Anterior cingulate cortex (tissue), 58 donors: ENCODE measurements at places on chromosomes 6 and 20.

DNA sequence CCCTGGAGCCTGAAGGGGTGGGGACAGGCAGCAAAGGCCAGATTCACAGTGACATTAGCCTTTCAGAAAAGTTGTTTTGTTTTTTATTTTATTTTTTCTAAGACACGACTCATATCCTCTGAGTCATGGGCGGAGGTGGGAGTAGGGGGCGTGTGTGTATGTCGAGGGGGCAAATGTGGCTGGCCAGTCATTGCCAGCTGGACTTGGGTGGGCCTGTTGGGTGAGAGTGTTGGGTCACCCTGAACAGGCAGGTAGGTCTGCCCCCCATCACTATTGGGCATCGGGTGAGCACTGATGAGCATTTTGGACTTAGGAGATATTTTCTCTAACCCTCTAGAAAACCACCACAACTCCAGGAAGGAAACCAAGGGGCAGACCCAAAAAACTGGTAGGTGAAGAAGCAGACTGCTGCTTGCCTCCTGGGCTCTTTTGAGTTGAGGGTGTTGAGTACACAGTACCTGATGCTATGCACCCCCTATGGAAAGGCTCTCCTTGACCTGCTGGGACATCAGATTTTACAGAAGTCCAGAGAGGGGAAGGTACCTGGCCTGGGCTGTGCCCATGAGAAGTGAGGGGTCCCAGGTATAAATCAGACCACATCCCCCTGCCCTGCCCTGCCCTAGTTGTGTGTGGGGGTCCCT, 5.6 kb downstream of the SMIM29 start:
- DNase-seq = no peak

GRCh38 chr20:62558779-62559178, 83.0 kb upstream of the GATA5 start:
- no peak for DNase-seq

GRCh38 chr6:105507811-105508210, 104.9 kb upstream of the PREP start:
- no peak for DNase-seq

GRCh38 chr6:137973201-137973600, 106.1 kb downstream of the TNFAIP3 start:
- DNase-seq = no peak

GRCh38 chr6:37491830-37492208, 7.9 kb downstream of the CCDC167 start:
- DNase-seq = no peak

DNA sequence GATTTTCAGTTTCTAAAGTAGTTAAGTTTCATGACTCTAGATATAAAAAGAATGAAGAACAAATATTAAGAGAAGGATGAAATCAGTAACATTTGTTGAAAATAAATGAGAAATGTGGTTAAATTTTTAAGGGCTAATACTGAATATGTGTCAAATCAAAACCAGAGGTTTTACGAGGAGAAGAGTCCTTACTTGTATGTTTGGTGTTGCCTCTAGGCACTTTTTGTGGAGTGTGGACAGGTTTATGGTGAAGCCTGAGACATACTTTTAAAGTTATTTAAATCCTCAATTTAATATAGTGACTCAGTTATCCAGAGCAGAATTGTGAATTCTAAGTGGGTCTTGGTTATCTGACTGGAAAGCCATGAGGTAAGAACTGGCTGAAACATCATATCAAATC, 68.7 kb downstream of the COL19A1 start:
- no peak for DNase-seq

DNA sequence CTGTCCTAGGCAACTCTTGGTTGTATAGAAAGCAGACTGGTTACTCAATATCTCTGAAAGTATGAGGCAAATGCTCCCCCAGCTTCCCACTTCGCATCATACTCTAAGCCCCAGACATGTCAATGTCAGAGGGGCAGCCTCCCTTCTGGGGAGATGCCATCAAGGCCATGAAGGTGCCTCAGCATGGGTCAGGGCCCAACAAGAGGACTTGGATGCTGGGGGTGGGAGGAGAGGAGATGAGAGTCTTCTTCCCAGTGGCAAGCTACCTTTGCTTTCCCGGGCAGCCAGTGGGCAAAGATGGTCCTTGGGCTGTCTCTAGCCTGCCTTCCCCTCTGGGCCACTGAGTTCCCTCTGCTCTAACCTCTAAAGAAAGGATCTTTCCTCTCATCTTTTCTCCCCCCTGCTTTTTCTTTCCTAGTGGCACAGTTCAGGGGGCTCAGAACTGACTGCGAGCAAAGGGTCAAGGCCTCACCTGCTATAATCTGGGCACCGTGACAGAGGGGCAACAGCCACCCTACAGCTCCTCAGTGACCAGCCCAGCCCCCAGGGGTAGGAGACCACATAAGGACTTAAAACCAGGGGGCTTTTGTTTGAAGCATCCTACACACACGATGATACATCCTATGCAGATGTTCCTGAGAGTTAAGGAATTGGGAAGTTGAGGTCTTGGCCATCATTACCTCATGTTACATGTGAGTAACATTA, 26.2 kb downstream of the MOCS1 start:
- no peak for DNase-seq

- no peak for DNase-seq
Measured at GRCh38 chr20:19552221-19553180, 205.6 kb upstream of the RIN2 start.

DNA sequence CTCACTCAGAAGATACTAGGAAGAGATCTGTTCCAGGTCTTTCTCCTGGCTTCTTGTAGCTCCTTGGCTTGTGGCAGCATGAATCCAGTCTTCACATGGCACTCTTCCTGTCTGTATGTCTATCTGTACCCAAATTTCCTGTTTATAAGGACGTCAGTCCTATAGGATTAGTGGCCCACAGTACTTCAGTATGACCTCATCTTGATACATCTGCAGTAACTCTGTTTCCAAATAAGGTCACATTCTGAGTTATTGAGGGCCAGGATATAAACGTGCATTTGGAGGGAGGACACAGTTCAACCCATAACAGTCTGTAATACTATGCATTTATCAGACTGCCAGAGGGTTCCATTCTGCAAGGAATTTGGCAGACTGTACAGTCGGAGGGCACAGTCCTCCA, 57.6 kb upstream of the DYNLRB1 start:
- no peak for DNase-seq

GRCh38 chr20:64177787-64178186, 13.5 kb downstream of the MYT1 start:
- DNase-seq = no peak

DNA sequence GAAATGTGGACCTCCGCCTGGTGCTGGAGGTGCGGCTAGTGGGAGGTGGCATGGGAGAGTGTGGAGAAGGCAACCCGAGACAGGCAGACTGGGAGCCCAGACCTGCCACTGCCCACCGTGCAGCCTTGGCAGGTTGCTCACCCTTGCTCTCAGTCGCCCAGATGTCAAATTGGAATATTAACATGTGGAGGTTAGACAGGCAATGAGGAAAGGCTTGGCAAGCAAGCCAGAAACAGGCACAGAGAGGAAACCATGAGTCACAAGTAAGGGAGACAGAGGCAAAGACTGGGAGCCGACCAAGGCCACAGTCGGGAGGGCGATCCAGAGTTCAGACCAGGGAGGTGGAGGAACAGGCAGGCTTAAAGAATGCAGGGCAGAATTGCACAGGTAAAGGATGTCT, 178.2 kb downstream of the FOXC1 start:
- no peak for DNase-seq
